ENCODE measurements at places on chromosomes 12 and 14.

GRCh38 chr14:59905188-59905587 lies 14.8 kb upstream of the LRRC9 start:
- DNase-seq, result no peak

DNA sequence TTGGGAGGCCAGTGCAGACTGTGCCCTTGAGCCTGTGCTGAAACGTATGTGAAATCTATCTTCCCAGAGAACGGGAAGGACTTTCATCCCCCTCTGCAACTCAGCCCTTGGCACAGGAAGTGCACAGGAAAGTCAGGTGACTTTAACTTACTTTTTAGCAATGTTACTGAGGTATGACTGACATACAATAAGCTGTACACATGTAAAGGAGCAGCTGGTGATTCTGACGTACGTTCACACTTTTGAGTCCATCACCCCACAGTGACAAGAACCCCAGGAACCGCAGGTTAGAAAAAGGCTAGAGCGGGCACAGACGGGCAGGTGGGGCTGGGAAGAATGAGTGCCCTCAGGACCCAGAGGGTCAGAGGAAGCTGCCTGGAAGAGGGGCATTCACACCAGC lies 48.0 kb downstream of the ARL6IP4 start:
- no peak for DNase-seq

GRCh38 chr12:31214626-31215517 lies 111.1 kb downstream of the SINHCAF start:
- DNase-seq, result no peak

- no peak for DNase-seq
Observed at GRCh38 chr14:56120091-56120691, 2.0 kb downstream of the PELI2 start.

GRCh38 chr14:79916892-79917291 lies 294.4 kb downstream of the DIO2 start:
- DNase-seq, result no peak

Data from CD8-positive, alpha-beta T cell (primary cell).